ENCODE measurements at places on chromosomes 2 and 18.

DNA sequence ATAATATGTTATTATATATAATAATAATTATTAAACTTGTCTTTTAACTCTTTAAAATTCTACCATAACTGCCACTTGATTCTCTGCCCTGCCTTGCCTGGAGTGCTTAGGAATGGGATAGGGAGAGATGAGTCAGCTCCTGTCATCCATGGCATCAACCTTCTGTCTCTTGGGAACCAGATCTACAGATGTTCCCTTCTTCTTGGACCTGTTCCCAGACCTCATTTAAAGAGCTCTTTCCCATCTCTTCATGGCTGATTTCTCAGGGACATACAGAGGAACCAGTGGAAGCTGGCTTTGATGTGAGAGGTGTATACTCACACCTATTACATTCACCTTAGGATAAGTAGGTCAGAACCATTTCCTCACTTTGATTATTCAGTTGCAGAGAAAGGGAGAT, 155.3 kb upstream of the MYO3B start:
- DNase-seq = peak; percentile 73

DNA sequence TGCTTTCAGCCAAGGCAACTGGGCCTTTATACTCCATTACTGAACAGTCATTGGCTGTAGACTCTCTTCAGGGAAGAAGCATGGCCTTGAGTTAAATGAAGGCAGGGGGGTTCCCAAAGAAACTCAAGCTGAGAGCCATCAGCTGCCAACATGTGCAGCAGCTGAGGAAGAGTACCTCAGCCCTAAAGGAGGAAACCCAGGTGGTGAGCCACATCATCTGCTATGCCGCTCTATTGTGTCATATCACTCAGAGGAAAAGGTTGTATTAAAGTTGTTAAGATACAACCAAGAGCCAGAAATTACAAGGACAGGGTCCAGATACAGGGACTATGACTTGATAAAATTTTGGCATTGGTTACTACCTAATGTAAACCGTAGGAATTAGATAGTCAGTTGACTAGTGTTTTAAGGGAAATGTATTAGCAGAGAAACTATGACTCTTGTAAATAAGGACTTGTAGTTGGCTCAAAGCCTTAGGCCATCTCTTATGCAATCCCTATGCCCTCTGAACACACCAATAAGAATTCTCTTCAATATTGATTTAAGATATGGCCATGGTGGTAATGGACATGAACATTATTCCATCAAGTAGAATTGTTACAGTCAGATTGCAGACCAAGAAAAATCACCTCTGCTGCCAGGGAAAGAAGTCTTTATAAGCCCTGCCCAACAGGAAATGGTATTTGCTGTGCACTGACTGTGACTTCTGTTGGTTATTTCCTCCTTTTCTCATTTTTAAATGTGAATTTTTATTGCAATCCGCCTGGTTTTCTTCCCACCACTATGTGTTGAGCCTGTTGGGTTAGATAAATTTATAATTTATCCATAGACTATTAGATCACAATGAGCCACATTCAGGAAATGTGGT, 9.2 kb upstream of the LRPPRC start:
- DNase-seq = no peak

DNA sequence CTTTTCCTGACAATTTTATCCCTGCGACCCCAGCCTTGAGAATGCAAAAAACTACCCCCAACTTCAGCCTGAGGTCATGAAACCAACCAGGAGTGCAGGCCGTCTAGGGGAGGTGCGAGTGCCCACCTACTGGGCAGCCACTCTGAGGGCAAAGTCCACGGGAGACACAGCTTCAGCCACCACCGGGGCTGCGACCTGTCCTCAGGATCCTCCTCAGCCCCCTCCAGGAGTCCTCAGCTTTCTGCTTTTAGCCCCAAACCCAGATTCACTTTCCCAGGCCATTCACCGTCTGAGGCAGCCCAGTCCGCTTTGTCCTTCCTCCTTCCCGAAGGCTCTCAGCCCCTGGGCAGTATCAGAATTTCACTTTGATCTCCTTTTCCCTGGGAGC, 210.2 kb upstream of the TNP1 start:
- no peak for DNase-seq

- DNase-seq = no peak
These were observed 45.4 kb downstream of the RABL2A start for GRCh38 chr2:113672326-113672932.

DNA sequence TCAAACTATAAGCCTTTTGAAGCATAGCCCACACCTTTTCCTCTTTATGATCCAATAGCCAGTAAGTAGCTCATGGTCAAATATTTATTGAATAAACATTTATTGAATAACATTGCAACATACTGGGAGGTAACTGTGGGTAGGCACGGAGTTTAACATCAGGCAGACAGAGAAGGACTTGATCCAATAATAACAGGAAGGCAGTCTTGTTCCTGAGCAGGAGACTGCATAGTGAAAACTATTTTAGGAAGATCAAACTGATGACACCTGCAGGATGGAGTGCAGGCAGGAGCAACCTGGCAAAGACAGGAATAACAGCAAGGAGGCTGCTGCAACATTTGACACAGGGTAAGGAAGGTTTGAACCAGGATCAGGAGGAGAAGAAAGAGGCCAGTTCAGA, 3.1 kb upstream of the DCTN1 start:
- no peak for DNase-seq

DNA sequence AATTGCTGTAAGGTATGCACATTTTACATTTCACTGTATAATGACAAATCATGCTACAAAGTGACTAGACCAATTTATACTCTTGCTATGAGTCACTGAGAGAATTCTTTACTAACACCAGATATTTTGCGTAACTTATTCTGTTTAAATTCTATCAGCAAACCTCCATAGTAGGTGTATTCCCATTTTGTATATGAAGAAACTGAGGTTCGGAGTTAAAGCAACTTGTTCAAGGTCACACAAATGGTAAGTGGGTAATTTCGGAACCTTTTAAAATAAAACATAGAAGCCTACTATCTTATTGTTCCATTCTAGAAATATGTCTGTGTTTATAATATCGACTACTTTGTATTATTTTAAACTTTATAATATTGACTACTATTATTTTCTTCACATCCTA, 15.9 kb upstream of the CPS1 start:
- no peak for DNase-seq

- DNase-seq = no peak
These were observed 49.9 kb upstream of the TPO start for GRCh38 chr2:1363367-1363766.

DNA sequence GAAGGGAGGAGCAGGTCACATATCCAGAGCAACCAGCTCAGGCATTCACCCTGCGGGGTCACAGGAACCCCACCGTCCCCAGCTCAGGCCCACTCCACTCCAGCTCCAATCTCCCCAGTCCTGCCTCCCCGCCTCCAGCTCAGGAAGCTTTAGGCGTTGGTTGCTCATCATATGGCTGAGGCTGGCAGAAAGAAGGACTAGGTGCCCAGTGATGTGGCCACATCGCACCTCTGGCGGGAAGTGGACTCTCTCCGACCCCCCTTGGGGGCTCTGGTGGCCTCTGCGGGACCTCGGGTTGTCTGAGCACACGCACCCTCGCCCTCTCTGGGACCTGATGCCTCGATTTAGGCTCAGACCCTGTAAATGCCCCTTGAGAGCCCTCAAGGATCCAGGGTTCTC, 187.7 kb downstream of the ZFP36L2 start:
- DNase-seq = no peak
